Trophoblast cell (in vitro differentiated cells and primary cell): ENCODE measurements at places on chromosomes 7 and 10.

- DNase-seq: no peak
These were observed 28.9 kb upstream of the FXYD4 start for GRCh38 chr10:43342279-43343125.

GRCh38 chr7:34849986-34850385 lies 187.3 kb downstream of the DPY19L1 start:
- DNase-seq: no peak

GRCh38 chr10:79053481-79054202 lies 15.1 kb upstream of the ZMIZ1 start:
- DNase-seq: no peak

DNA sequence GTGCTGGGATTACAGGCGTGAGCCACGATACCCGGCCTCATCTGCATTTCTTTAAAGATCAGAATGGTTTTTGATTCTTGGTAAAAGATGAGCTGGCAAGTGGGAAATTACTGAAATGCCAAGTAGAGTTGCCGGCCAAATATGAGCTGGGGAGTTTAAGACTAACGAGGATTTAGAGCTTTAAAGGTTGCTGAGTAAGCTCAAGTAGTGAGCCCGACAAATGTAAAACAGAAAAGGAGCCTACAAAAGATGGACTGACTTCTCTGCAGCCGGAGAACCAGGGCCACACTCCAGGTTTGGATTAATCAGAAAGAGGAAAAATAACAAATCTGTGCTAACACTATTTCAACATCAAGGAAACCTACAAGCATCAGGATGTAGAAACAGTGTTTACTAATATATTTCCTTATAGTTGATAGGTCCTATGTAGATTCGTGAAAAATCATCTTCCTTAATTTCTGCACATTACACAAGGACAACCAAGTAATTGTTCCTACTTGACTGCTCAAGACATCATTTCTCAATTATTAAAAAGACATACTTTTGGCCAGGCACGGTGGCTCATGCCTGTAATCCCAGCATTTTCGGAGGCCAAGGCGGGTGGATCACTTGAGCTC lies 49.6 kb downstream of the MPP7 start:
- no peak for DNase-seq

- DNase-seq: no peak
These were observed 26.8 kb downstream of the PLAC9 start for GRCh38 chr10:80159166-80159873.

DNA sequence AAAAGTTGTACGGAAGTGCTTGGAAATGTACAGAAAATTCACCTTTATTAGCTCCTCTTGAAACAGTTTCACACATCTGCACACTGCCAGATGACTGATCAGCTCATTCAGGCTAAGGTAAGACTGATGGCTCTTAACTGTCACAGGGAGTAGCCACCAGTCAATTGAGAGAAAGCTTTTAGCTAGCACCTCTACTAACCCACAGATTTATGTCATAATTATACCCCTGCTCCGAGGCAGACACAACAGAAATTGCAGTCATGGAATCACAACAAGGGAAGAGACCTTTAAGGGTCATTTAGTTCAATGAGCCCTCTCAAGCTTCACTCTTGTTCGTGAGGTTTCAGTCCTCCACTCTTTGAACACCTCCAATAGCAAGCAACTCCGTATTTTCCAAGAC lies 235.4 kb downstream of the TRIL start:
- DNase-seq: no peak
